ENCODE measurements at places on chromosomes 7 and 10.

DNA sequence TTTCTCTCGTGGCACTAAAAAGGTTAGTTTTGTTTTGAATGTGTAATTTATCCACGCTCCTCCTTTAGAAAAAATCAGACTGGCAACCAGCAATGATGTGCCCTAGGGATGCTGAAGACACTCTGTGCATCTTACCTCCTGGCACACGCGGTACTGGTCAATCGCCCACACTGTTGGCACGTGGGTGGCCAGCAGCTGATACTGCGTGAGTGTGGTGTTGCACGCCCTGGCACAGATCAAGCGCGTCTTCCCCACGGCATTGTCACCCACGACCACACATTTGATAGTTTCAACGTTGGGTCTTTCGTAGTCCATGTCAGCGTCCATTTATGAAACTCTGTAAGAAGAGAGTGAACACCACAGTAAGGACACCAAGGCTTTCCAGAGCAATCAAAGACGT, 32.8 kb downstream of the RHOBTB1 start:
- no peak for DNase-seq

- DNase-seq: peak; percentile 15
Observed at GRCh38 chr7:140564643-140565042, 76.0 kb downstream of the DENND2A start.

GRCh38 chr7:51031216-51031615, 248.5 kb upstream of the GRB10 start:
- no peak for DNase-seq

DNA sequence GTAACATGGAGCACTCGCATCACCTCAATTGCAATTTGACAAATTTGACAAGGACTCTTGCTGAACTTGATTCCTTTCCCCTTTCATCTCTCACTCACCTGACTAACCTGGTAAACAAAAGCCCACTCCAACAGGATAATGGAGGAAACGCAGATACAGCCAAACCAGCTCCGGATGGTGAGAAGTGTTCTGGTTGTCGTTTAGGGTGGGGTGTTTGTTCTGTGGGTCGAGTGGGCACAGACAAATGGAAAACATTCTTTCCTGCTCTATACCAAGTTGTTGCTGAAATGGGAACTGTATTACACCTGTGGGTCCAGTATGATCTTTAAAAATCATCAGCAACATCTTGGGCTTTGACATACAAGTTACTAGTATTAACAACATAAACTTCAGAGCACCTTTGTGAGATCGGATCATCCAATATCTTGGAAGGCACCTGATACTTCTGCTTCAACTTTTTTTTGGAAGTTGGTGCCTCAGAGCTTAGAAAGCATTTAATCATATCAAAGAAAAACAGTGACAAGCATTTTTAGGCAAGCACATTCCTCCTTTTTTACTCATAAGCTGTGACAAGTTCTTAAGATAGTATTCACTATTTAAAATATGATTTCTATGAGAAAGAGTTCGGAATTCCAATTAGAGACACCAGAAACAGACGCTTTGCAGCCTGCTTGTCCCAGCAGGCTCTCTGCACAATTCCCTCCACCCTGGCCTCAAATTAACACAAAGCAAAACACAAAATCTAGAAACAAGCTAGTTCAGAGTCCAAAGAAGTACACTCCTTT, 58.1 kb downstream of the CCDC186 start:
- DNase-seq: no peak

DNA sequence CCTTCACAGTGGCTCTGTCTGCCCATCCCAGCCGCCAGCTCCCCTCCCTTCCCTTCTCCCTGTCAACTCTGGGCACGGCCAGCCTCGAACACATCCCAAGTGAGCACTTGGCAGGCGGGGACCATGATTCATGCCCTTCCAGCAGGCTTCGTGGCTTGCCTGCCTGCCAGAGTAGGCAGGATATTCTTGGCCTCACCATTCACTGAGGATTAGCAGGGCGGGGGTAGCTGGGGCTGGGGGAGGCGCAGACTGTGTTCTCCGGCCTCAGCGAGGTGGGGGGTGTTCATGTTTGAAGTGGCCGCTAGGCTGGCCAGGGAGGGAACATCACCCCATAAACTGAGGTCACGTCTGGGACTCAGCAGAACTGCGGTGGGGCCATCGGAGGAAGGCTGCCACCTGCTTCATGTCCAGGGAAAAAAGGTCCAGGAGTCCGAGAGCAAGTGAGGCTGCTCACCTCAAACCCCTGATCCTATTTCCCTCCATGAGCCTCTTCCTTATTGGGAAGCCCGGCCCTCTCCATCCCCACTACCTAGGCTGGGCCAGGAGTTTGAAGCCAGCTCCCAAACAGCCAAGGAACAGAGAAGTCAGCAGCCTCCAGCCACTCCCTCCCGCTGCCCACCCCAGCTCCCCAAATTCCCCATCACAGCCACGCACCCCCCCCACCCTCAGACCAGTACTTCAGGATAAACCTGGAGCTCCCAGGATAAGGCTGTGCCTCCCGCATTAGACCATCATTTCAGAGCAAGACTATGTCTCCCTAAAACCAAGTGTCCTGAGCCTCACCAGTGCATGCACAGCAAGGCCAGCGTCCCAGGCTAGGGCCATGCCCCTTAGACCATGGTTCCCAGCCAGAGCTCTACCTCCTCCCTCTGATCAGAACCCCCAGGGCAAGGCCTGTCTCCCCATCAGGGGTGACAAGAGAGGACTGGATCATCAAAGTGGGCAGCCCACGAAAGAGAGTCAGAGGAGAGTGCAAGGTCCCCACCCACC, 42.8 kb upstream of the RABGEF1 start:
- peak; percentile 77 for DNase-seq

- peak; percentile 85 for DNase-seq
Observed at GRCh38 chr10:36578306-36578705, 547.1 kb upstream of the ANKRD30A start.

- DNase-seq: no peak
Observed at GRCh38 chr10:260819-261429, 125.7 kb downstream of the ZMYND11 start.

- DNase-seq: no peak
Observed at GRCh38 chr7:158477866-158478265, 109.8 kb downstream of the PTPRN2 start.
